Activated naive CD8-positive, alpha-beta T cell treated with anti-CD3 and anti-CD28 coated beads, Interleukin-2, amount 10 ng/mL, durations not matched to agents 7 days and 5 days (primary cell): ENCODE measurements at places on chromosomes 4 and X. TPM values are rescaled to one million over a fixed set of nuclear protein-coding genes. Genes with fewer than 3 reads are reported as not detected.

The AREG gene
- not detected for total RNA-seq

The TMSB15B gene
- 10.1 TPM for total RNA-seq

The GAGE12D gene
- not detected for total RNA-seq

- no peak for DNase-seq
Observed at GRCh38 chr4:184103527-184104264, 114.0 kb downstream of the ENPP6 start.

The RIPPLY1 gene
- total RNA-seq: not detected

GRCh38 chr4:84215217-84215616 lies 283.9 kb downstream of the NKX6-1 start:
- DNase-seq: no peak

DNA sequence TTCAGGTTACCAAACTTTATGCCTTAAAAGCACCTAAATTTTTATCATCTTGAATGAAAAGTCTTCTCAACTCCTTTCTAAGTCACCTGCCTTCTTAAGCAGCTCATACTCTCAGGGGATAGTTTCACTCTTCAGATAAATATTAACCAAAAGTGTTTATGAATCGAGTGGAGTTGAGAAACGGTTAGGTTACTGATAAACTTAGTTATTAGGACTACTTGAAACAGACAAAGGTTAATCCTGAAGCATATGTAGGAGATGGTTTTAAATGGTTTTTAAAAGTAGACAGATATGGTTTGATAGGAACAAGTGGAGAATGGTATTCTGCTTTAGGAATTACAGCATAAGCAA lies 32.8 kb downstream of the CLDN22 start:
- no peak for DNase-seq

DNA sequence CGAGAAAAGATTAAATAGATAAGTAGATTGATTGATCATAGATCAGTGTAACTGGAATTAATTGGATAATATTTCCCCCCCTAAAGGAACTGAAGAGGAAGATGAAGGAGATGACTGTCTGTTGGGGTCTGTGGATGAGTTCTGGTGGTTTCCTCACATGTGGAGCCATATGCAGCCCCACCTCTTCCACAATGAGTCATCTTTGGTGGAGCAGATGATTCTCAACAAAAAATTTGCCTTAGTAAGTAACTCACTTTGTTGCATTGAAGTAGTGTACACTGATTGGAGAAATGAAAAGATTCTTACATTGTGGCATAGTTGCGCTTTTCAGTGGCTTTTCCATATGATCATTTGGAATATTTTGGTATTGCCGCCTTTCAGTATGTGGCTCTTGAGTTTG lies 80.4 kb downstream of the NDST3 start:
- no peak for DNase-seq

The TRMT2B gene
- 34.0 TPM for total RNA-seq

- DNase-seq: no peak
Observed at GRCh38 chr4:39451423-39452023, 7.2 kb downstream of the RPL9 start.

- DNase-seq: no peak
Observed at GRCh38 chr4:183823434-183823833, 81.7 kb upstream of the STOX2 start.

GRCh38 chrX:7351926-7352325 lies 204.0 kb upstream of the PUDP start:
- DNase-seq: no peak

- DNase-seq: no peak
Observed at GRCh38 chrX:23251043-23251442, 83.6 kb upstream of the PTCHD1 start.

The ADGRL3 gene
- not detected for total RNA-seq

The GPM6B gene
- not detected for total RNA-seq

The NBDY gene
- total RNA-seq: 48.5 TPM

The MAGEA10 gene
- total RNA-seq: not detected

DNA sequence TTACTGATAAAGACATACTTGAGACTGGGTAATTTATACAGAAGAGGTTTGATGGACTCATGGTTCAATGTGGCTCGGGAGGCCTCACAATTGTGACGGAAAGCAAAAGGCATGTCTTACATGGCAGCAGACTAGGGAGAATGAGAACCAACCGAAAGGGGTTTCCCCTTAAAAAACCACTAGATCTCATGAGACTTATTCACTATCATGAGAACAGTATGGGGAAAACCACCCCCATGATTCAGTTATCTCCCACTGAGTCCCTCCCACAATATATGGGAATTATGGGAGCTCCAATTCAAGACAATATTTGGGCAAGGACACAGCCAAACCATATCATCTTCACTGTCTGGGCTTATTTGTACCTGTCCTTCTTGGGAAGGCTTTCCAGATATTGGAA lies 22.8 kb upstream of the MUC7 start:
- no peak for DNase-seq

- no peak for DNase-seq
Observed at GRCh38 chr4:112931001-112931400, 118.5 kb upstream of the ANK2 start.

DNA sequence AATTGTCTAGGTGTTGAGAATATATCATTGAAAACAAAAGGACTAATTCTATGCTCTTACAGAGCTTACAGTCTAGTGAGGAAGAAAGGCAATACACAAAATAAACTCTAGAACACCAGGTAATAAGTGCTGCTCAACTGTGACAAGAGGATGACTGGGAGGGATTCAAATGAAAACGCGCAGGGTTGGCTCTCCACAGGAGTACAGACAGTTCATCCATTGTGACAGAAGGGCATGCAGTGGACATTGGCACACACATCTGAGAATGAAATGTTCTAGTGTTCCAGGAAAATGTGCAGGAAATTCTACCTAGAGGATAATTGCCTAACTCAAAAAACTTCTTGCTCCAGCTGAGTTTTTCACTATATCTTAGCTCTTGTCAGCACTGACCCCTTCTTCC lies 492.0 kb downstream of the IDS start:
- no peak for DNase-seq

The NEXMIF gene
- total RNA-seq: 1.3 TPM

GRCh38 chrX:19514791-19515614 lies at the start of gene MAP3K15:
TSS of gene MAP3K15 (minus strand) at chrX:19515508. CDS start at chrX:19515261, 247 bp downstream.
- peak; percentile 47 for DNase-seq

The NPY2R gene
- not detected for total RNA-seq

GRCh38 chrX:123476611-123477219 lies 256.1 kb downstream of the THOC2 start:
- DNase-seq: no peak

GRCh38 chr4:108024085-108024877 lies 34.6 kb downstream of the HADH start:
- no peak for DNase-seq

GRCh38 chr4:180052629-180053028 lies 2190.6 kb upstream of the TENM3 start:
- no peak for DNase-seq

- no peak for DNase-seq
Observed at GRCh38 chr4:129446074-129446473, 350.1 kb downstream of the C4orf33 start.
